Suppressor macrophage (primary cell): ENCODE measurements at places on chromosomes 11 and 22.
A peak's percentile ranks its signal among the peaks of the same experiment; 100 is the strongest.

- DNase-seq = no peak
Observed at GRCh38 chr11:11391169-11391568, 38.1 kb upstream of the CSNK2A3 start.

- peak; percentile 82 for DNase-seq
Observed at GRCh38 chr11:118198370-118198769, 21.9 kb upstream of the SCN2B start.

DNA sequence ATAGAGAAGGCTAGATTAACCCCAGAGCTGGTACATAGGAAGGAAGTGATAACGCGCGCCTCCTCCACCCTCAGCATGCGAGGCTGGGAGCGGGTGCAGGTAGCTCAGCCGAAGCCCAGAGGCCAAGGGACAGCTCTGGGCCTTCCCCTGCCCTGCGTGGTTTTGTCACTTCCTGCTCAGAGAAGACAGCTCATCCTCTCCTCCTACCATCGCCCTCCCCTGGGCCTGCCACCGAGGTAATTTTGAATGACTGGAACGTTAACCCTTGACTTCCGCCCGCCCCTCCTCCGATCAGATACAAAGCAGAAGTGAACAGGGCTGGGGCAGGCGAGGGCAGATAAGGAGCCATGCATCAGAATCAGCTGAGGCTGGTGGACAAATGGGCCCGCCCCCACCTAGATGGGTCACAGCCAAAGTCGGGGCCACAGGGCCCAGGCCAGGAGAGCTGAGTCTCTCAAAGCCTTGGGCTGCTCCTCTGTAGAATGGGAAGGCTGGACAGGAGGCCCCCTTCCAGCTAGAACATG is 1.6 kb downstream of the RAC2 start:
- peak; percentile 94 for DNase-seq

DNA sequence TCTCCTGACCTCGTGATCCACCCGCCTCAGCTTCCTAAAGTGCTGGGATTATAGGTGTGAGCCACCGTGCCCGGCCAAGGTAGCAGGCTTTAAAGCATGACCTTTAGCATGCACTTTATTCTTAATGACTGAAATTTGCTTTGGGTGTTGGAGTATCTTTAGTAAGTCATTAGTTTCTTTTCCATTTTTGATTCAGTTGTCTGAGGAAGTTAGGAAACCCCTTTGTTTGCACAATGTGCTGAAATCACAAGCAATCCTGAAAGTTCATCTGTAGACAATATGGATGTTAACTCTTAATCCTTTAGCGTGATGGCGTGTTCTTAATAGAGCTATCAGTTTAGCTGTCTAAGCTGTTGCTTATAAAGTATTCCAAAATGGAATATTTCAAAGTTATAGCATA is 16.8 kb downstream of the SDHD start:
- DNase-seq = peak; percentile 43

DNA sequence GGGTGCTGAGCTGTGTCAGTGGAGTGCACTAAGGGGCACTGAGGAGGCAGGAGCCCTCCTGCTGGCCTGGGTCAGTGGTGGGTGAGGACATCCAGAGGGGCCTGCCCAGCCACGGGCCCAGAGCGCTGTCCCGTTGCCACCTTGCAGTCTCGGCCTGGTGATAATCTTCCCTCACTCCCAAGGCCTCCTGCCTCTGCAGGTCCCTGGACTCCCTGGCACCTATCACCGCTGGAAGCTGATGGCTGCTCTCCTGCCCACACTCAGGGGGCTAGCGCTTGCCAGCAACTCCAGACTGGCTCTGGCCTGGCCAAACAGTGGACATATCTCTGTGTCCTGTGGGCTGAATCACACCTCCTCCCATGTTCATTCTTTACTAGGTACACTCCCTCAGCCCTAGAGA is 86.5 kb upstream of the PITPNB start:
- no peak for DNase-seq

GRCh38 chr11:69920345-69921127 is 101.3 kb upstream of the FGF3 start:
- DNase-seq = no peak

- no peak for DNase-seq
Observed at GRCh38 chr11:35003186-35003585, 86.8 kb downstream of the PDHX start.
